ENCODE measurements at places on chromosomes 16 and 17.

- DNase-seq, result no peak
Measured at GRCh38 chr16:82874672-82875071, 247.9 kb downstream of the CDH13 start.

GRCh38 chr16:67967958-67968399 is 458 bp downstream of the SLC12A4 start:
- DNase-seq, result no peak

GRCh38 chr16:4936181-4936990 is 562 bp downstream of the PPL start:
- DNase-seq, result no peak

DNA sequence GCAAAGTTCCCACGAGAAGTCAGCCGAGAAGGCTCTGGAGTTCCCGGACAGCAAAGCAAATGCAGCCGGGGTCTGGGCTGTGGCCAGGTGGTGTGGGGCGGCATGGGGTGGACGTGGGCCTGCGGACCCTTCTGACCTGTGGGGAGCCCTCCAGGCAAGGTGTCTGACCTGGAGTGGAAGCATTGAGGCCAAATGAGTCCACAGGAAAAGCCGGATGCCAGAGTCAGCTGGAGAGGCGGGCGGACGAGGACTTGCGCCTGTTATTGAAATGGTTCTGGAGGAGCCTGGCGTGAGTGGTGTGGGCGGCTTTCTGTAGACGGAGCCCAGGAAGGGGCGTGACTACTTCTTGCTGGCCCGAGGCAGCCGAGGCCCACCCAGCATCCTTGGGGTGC is 50.5 kb upstream of the ZNF750 start:
- no peak for DNase-seq

DNA sequence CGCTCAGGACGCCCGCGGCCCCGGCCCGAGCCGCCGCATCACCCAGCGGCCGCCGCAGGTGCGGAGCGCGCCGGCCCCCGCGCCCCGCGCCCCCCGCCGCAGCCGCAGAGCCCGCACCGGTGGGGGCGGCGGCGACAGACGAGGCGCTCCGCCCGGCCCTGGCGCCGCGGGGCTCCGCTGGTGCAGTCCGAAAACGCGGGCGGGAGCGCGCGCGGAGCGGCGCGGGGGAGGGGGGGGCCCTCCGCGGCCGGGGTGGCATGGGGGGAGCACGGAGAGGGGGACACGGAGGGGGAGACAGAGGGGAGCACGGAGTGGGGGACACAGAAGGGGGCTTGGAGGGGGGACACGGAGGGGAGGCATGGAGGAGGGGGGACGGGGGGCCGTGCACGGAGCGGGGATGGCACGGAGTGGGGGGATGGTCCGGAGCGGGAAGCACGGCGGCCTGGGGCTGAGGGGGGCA is at the start of gene AATK:
Gene AATK (minus strand): TSS at position 189 of the 460 bp plus-strand sequence. CDS start 229 bp downstream, outside the sequence.
- no peak for DNase-seq

- DNase-seq, result no peak
Measured at GRCh38 chr17:1758807-1759206, 3.1 kb upstream of the SERPINF1 start.

DNA sequence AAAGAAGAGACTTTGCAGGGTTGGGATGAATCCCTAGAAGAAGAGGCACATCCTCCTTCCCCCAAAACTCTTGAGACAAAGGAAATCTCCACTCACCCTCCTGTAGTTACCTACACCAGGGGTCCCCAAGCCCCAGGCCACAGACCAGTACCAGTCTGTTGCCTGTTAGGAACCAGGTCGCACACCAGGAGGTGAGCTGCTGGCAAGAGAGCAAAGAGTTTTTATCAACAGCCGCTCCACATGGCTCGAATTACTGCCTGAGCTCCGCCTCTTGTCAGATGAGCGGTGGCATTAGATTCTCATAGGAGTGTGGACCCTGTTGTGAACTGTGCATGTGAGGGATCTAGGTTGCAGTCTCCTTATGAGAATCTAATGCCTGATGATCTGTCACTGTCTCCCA is 98.9 kb downstream of the CCT6B start:
- DNase-seq, result no peak

GRCh38 chr16:86214326-86215232 is 295.7 kb upstream of the FOXF1 start:
- DNase-seq, result no peak

- no peak for DNase-seq
Measured at GRCh38 chr17:63370696-63371095, 75.4 kb downstream of the CYB561 start.

GRCh38 chr17:70498631-70499030 is 329.3 kb downstream of the KCNJ2 start:
- DNase-seq, result no peak

DNA sequence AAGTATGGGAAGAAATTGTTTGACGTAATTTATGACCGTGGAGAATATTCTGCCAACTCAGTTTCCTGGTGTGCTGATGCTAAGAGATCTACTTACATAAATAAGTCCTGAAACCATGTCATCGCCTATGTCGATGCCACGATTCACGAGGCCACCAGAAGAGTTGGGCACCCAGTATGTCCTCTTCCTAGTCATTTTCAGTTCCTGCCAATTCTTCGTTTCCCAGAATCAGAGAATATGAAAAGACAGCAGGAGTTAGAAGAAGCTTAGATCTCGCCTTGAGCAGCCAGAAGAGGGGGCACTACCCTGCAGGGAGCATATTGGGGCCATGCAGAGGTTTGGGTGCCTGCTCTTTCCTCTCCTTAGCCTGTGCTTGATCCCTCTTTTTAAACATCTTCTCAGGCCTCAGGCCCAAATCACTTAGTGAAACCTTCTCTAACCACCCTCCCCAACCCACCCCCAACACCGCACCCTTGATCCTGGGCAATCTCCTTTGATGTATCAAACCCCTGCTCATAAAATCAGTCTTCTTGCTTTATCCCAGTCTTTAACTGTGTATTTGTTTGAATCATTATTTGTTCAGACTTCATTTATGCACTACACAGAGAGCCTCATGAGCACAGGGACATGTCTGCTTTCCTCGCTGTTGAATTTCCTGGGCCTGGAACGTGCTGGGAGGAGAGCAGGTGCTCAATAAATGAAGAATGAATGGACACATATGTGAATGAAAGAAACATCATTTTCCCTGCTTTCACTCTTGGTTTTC is 12.2 kb upstream of the LONP2 start:
- DNase-seq, result no peak

DNA sequence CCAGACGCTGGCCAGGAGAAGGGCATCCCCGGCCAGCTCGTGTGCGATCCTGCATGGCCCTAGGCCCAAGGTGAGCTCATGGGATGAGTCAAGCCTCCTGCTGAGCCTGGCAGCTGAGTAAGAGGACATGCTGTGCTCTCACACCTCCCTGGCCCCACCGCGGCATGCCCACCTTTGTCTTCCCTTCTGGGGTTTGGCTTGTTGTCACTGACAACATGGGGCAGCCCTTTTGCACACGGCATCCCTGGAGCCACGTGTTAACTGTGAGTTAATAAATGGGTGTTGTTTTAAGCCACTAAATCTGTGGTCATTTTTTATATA is 8.9 kb upstream of the TNS4 start:
- DNase-seq, result no peak
